ENCODE measurements at places on chromosomes 7 and 10.

- H3K27ac ChIP-seq = no peak overlapping the region
- no peaks in the 10 kb centered on the region for H3K27me3 ChIP-seq
- H3K36me3 ChIP-seq = no peaks in the 10 kb centered on the region
- no peak overlapping the region for H3K4me3 ChIP-seq
- no peak for DNase-seq
Measured at GRCh38 chr10:88793712-88794299, 8.7 kb upstream of the LIPM start.

DNA sequence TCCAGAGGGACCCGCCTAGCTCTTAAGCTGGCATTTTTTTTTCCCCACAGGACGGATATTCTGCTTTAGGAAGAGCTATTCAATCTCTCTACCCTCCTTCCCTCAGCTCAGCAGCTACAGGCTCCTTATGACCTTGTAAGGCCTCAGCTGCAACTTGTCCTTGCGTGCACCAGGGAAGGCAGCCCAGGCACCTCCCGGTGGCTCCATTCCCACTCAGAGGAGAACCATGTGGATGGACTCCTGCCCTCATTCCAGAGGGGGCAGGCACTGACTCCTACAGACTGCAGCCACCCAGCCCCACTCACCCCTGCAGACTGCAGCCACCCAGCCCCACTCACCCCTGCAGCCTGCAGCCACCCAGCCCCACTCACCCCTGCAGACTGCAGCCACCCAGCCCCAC is 73.7 kb downstream of the ITIH5 start:
- H3K4me3 ChIP-seq = no peak overlapping the region
- no peak overlapping the region for H3K27ac ChIP-seq
- no peaks in the 10 kb centered on the region for H3K36me3 ChIP-seq
- no peaks in the 10 kb centered on the region for H3K4me1 ChIP-seq
- no peak for DNase-seq

DNA sequence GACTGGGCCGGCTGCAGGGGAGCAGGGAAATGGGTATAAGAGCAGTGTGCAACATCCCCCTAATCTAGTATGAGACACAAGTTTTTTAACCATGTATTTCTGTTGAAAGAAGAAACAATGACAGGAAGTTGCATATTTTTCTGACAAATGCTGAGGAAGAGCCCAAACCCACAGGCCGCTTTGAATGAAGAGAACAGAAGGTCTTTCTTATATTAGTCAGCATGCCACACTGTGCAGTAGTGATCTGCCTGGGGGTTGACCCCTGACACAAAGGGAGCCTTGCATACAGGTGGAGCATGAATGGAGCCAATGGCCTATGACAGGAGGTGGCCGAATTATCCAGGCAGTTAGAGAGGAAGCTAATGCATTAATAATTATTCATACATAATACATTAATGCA is 518.3 kb downstream of the PLXDC2 start:
- no peak for DNase-seq
- H3K36me3 ChIP-seq = no peaks in the 10 kb centered on the region
- H3K4me1 ChIP-seq = no peaks in the 10 kb centered on the region
- no peak overlapping the region for H3K27ac ChIP-seq
- no peaks in the 10 kb centered on the region for H3K27me3 ChIP-seq

GRCh38 chr7:151964951-151965350 is 8.7 kb downstream of the GALNTL5 start:
- no peak overlapping the region for H3K4me3 ChIP-seq
- H3K4me1 ChIP-seq = no peaks in the 10 kb centered on the region
- H3K27me3 ChIP-seq = no peaks in the 10 kb centered on the region
- no peak for DNase-seq

GRCh38 chr10:123147635-123148413 is at the start of gene HMX2:
TSS of gene HMX2 (plus strand) at chr10:123148136. CDS start at chr10:123148379, 243 bp downstream.
- H3K36me3 ChIP-seq = no peaks in the 10 kb centered on the region
- H3K4me1 ChIP-seq = peaks cover 12% of the 10 kb centered on the region
- H3K27me3 ChIP-seq = peaks cover 77% of the 10 kb centered on the region
- H3K4me3 ChIP-seq = peak within 1 kb of the TSS; percentile 43
- no peak for DNase-seq

- H3K27ac ChIP-seq = no peak overlapping the region
- no peaks in the 10 kb centered on the region for H3K27me3 ChIP-seq
- H3K4me1 ChIP-seq = peaks cover 3% of the 10 kb centered on the region
- no peak for DNase-seq
- no peaks in the 10 kb centered on the region for H3K36me3 ChIP-seq
- H3K4me3 ChIP-seq = no peak overlapping the region
Measured at GRCh38 chr7:99305473-99306260, 20.0 kb upstream of the ARPC1A start.
